Caki2 (cell line): ENCODE measurements at places on chromosomes 7 and 10. TPM values are rescaled to one million over a fixed set of nuclear protein-coding genes. Genes with fewer than 3 reads are reported as not detected.

ARMS2 gene
- not detected in 2 replicates for total RNA-seq

RABGEF1 gene
- 14.6 and 29.7 TPM in 2 replicates for total RNA-seq

GHRHR gene
- total RNA-seq: not detected in 2 replicates

COL26A1 gene
- 1.1 and 1.7 TPM in 2 replicates for total RNA-seq

ELN gene
- total RNA-seq: 0.27 TPM in 1 of 2 replicates, not detected in the other

OR6V1 gene
- not detected in 2 replicates for total RNA-seq

KCNIP2 gene
- total RNA-seq: 0.20 TPM in 1 of 2 replicates, not detected in the other

AKR1C2 gene
- total RNA-seq: 1,417 and 1,499 TPM in 2 replicates

CLEC2L gene
- total RNA-seq: not detected in 2 replicates

STEAP1B gene
- not detected in 2 replicates for total RNA-seq

TSC22D4 gene
- 39.5 and 46.5 TPM in 2 replicates for total RNA-seq

TRUB1 gene
- 56.1 and 60.6 TPM in 2 replicates for total RNA-seq

SLC29A3 gene
- 0.41 and 3.9 TPM in 2 replicates for total RNA-seq
